ENCODE measurements at places on chromosomes 5 and 9.

GRCh38 chr9:81753436-81753835, 64.1 kb upstream of the TLE1 start:
- ATAC-seq = no peak

DNA sequence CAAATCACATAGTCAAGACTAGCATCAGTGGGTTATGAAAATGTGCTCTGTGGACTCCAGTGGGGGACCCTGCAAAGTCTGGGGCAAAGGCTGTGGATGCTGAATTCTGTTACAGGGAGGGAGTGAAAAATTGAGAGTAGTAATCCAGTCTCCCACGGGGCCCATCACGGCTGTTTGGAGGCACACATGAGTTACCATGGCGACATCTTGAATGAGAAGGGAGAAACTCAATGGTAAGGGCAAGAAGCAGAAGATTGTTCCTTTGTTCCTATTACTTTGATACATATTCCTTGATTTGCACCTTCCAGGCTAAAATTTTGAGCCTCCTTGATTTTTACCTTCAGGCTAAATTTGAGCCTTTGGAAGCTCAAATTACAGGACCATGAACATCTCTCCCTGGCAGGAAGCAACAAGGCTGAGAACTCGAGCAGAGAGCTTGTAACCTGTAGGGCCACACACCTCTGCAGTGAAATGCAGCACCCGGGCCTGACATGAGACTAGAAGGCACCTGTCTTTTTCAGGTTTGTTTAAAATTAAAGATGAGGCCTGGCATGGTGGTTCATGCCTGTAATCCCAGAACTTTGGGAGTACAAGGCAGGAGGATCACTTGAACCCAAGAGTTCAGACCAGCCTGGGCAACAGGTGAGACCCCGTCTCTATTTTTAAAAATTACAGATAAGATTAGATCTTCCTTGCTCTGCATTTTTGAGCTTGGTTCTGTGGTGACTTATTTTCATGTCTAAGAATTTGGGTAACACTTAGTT, 31.0 kb upstream of the ZFR start:
- no peak for ATAC-seq

DNA sequence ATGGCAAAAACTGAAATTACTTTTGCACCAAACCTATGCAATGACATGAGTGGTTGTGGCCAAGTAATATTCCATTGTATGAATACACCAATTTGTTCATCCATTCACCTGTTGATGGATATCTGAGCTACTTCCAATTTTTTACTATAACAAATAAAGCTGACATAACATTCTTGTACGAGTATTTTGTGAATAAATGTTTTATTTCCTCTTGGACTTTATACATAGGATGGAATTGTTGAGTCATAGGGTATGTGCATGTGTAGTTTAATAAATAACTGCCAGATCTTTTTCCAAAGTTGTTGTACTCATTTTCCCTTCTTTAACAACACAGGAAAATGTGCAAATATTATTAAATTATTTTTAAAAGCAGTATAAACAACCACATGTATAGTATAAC, 146.1 kb upstream of the ZNF462 start:
- ATAC-seq = no peak

- no peak for ATAC-seq
Observed at GRCh38 chr5:91212714-91213092, 170.4 kb downstream of the ARRDC3 start.

GRCh38 chr9:105405514-105406131, 42.2 kb upstream of the FSD1L start:
- peak; percentile 93 for ATAC-seq

GRCh38 chr5:95110118-95110517, 174.8 kb downstream of the MCTP1 start:
- no peak for ATAC-seq

DNA sequence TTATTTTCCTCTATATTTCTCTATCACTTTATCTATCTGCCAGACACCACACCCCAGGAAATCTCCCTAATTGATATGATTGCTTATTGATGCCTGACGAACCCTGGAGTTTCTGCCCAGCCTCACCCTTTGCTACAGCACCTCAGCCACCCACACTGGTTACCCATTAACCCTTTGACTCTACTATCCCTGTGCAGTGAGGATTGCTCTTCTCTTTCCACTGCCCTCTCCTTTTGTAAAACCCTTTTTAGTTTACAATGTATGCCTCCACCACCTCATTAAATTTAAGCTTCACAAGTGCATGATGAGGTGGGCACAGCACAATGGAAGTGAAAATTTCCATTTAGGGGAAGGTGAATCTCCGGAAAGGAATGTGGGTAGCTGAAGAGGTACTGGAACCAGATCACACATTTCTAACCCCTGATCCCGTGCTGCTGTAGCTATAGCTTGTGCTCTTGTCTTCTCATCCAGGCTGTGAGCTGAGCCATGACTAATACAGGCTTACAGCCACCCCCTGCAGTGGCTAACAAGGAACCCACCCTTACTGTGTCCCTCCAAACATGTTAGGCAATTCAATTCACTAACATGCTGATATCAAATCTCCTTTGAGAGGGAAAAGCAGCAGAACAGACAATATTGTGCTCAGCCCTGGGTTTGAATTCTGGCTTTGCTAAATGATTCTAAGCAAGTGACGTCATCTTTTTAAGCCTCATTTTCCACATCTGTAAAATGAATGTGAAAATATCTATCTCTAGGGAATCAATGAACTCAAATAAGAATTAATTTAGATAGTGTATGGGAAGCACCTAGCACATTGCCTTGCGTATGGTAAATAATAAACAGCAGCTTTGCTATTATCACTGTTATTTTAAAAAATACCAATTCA, 186.9 kb upstream of the TRIM32 start:
- ATAC-seq = no peak

DNA sequence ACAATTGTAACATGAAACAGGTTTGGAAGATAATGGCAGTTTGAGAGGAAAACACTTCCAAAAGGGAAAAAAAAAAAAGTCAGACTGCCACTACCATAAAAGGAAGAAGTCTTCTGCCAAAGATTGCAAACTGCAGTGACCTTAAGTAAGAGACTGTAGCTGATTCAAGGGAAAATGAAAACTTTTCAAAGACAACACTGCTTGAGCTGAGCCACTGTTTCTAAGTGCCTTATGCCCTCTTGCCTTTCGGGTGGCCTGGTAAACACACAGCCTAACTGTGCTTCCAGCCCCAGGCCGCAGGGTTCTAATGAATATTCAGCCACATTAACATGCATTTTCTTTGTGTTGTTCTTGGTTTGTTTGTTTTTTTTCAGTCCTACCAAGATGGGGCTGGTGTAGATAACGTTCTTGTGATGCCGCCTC, 354.6 kb downstream of the BNC2 start:
- no peak for ATAC-seq
